GM12892 (cell line): ENCODE measurements at places on chromosomes 12 and 14.

DNA sequence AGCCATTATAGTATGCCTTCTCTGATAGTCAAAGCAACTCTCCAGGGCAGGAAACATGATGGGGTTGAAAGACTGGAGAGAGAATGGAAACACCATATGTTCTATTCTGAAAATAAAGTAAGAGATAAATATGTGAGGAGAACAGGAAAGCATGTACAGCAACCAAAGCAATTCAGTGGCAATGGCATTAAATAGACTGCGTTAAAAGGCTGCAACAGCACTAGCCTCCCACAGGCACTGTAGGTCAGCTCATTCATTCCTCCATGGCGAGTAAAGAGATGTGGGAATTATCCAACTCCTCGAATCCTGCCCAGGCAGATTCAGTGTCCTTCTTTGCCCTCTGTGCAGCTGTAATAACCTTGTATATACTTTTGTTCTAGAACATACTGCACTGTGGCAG is 43.8 kb downstream of the ANO6 start:
- DNase-seq: no peak

- no peak for DNase-seq
These were observed 42.7 kb upstream of the NCOR2 start for GRCh38 chr12:124610021-124610612.

GRCh38 chr12:18054925-18055619 is 34.9 kb downstream of the RERGL start:
- no peak for DNase-seq

DNA sequence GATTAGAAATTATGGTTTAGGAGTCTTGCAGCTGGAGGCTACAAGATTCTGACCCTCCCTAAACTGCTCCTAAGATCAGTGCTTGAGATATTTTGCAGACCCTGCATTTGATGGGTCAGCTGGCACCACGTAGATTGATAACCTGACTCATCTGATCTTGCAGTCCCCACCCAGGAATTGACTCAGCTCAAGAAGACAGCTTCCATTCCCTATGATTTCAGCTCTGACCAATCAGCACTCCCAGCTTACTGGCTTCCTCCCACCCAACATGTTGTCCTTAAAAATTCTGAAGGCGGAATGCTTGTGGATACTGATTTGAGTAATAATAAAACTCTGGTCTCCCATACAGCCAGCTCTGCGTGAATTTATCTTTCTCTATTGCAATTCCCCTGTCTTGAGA is 23.2 kb upstream of the MTHFD1 start:
- DNase-seq: no peak

- no peak for DNase-seq
These were observed 88.5 kb upstream of the NCOR2 start for GRCh38 chr12:124655698-124656516.

DNA sequence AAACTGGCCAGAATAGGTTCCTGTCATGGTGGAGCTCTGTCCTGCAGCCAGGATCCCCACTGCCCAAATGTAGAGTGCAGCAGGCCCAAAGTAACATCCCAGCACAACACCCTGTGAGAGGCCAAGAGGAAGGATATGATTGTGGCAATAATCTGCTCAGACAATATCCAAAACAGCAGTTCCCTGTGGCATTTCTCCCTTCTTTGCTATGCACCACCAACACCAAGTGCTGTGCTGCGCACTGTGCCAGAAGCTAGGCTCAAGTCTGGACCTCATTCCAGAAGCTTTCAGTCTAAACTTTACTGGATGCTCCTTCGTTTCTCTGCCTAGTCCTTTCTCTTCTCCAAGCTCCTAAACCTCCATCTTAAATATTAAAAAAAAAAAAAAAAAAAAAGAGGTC is 33.4 kb downstream of the SLC11A2 start:
- DNase-seq: no peak

- DNase-seq: no peak
These were observed 990 bp downstream of the FERMT2 start for GRCh38 chr14:52949711-52950409.

DNA sequence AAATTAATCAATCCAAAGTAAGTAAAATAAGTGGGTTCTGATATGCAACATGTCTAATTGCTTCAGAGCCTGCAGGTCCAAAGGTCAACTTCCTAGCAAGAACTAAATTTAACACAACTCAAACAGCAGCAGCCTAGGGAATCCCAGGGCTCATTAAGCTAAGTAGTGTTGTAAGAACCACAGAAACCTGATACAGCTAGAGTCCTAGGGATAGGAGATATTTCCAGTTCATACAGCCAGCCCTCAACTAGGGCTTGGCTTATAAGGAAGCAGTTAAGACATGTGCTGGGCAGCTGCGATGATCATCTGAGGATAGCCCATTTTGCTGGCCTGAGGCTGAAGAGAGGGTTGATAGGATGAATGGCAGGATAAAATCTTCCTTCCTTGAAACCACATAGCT is at the start of gene OR4Q3:
Gene OR4Q3, plus strand, starts transcription at position 316 of the 400 bp plus-strand sequence.
- DNase-seq: no peak

DNA sequence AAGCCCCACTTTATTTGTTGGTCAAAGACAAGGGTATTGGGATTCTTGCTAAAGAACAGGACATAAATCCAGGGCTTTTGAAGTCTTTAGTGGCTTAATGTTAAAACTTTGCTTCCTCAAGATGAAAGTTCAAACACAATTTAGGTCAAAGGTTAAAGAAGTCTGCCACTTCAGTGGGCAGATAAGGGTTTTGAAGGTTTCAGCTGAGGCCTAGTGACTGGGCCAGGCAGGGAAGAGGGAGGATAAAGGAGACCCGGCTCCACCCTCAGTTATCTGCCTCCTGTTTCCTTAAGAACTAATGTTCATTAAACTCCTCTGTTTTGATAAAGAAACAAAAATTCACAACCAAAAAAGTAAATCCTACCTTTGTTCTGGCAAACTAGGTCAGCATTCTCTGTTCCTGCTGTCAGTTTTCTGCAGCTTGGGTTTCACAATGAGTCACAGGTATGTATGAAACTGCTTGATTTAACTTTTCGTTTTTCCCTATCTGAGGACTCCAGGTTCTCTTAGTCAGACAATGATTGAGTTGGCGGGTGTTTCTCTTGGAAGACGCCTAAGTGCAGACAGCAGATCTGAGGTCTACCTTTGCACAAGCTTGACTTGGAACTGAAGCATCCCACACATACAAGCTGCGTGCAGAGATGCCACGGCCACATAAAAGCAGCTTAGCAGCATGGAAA is 208.3 kb downstream of the EXOC5 start:
- DNase-seq: no peak
